Stimulated activated CD8-positive, alpha-beta memory T cell treated with anti-CD3 and anti-CD28 coated beads, Interleukin-4, amount 100 ng/mL, for 48 hours (primary cell): ENCODE measurements at places on chromosomes 3 and 15.

- no peak for DNase-seq
Observed at GRCh38 chr15:65333148-65333820, 28.8 kb downstream of the RNU5B-1 start.

DNA sequence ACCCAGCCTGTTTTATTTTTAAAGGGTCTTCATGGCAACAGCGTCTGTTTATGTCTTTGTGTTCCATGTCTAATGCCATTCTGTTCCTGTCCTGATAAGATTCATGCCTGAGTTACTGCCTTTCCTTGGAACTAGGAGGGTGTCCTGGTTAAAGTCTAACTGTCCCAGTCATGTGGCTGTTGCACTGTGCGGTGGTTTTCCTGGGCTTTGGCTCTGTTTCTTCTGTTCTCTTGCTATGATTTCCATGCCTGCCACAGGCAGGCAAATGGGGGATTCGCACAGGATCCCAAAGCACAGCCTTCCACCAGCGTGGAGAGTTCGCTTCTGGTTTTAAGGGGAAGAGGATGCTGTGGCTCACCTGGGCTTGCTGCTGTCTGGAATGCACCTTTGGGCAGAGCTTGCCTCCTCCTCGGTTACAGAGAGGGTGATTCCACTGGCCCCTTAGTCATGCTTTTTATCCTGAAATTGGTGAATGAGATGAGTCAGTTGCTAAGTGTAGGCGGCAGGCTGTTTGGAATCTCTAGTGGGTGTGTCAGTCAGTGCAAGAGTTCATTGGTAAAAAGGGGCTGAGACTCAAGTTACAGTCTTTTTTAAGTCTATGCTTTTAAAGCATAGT is 86.8 kb downstream of the CCK start:
- DNase-seq: no peak

GRCh38 chr15:101359365-101359947 is 64.4 kb upstream of the SNRPA1 start:
- DNase-seq: no peak

DNA sequence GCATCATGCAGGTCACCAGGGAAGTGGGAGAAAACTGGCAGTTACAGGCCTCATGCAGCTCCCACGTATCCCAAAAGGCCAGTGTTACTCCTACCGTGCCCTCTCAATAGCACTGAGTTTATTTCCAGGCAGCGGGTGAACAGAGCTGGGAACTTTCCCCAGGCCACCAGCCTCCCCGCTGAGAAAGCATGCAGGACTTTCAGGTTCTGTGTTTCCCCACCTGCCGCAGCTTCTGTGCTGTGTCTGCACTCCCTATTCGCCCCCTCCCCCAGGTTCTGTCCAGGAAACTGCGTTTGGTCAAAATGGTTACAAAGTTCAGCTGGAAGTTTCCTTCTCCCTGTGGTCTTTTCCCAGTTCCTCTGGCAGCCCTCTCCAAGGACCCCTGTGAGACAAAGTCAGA is 21.4 kb downstream of the NEK11 start:
- DNase-seq: no peak

- no peak for DNase-seq
Observed at GRCh38 chr3:30263925-30264313, 342.5 kb upstream of the TGFBR2 start.
